ENCODE measurements at places on chromosomes 6 and 20.

- no peak for DNase-seq
These were observed 136.3 kb downstream of the TFAP2C start for GRCh38 chr20:56765172-56766073.

DNA sequence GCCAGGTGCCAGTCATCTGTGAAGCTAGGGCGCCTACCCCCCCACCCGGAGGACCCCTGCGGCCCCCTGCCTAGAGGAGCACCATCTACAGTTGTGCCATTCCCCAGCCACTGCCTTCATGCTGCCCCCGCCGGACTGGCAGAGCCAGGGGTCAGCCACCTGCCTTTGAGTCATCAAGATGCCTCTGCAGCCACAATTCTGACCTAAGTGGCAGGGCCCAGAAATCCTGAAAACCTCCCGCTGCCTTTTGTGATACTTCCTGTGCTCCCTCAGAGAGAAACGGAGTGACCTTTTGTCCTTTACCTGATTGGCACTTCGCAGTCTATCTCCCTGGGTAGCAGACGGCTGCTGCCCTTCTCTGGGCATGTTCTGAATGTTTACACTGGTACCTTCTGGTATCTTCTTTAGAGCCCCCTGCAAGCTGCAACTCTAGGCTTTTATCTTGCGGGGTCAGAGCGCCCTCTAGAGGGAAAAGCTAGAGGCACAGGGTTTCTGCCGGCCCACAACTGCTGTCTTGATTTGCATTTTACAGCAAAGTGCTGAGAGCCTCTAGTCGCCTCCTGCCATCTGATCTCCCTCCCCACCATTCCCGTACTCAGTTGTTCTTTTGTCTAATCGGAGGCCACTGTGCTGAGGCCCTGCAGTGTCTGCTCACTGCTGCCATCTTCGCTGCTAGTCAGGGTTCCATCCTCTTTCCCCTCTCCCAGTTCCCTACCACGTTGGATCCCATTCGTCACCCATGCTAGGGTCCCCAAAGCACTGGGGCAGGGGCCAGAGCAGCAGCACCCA, 26.9 kb downstream of the SPATA2 start:
- DNase-seq: no peak

DNA sequence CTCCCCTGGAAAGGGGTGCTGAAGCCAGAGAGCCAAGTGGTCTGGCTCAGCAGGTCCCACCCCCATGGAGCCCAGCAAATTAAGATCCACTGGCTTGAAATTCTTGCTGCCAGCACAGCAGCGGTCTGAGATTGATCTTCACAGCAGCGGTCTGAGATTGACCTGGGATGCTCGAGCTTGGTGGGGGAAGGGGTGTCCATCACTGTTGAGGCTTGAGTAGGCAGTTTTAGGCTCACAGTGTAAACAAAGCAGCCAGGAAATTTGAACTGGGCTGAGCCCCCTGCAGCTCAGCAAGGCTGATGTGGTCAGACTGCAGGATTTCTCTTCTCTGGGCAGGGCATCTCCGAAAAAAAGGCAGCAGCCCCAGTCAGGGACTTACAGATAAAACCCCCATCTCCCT, 41.3 kb upstream of the B3GAT2 start:
- no peak for DNase-seq

- DNase-seq: no peak
These were observed 11.8 kb downstream of the GNAS start for GRCh38 chr20:58864346-58864745.

- no peak for DNase-seq
These were observed 3.9 kb upstream of the LRP11 start for GRCh38 chr6:149867876-149868640.

- no peak for DNase-seq
These were observed 412.7 kb downstream of the GRIK2 start for GRCh38 chr6:101806241-101806640.

GRCh38 chr6:95658886-95659285, 81.6 kb downstream of the MANEA start:
- no peak for DNase-seq

DNA sequence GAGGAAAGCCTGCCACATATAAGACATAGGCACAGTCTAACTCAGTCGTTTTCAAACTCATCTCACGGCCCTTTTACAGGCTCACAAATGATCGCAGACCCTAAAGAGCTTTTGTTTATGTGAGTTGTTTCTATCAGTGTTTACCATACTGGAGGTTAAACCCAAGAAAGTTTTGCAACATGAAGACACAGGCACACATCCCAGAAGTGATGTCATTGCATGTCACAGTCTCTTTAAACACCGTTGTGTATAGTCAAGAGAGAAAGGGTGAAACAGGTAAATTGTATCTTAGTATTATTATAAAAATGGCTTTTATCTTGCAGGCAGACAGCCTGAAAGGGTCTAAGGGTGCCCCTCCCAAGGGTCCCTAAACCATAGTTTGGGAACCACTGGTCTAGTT, 96.7 kb downstream of the BACH2 start:
- no peak for DNase-seq

DNA sequence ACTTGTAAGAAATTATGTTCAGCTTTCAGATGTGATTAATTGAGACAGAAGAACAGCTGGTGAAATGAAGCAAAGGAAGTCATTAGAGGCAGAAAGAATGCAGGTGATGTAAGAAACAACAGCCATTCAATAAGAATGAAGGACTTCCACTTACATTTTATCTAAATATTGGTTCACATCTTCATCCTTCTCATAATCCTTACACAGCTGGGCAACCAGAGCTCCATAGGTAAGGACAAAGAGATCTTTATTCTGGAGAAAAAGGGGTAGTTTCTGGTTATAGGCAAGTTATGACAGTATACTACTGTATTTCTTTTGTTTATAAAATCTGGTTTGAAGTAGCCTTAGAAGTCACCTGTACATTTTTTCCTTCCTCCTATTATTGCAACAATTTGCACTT, 2.3 kb downstream of the TRAPPC3L start:
- DNase-seq: no peak

GRCh38 chr20:32920066-32920465, 61.3 kb downstream of the EFCAB8 start:
- DNase-seq: no peak

- peak; percentile 37 for DNase-seq
These were observed 245.1 kb downstream of the FOXA2 start for GRCh38 chr20:22339091-22339881.

GRCh38 chr6:66814156-66814555, 1107.1 kb upstream of the EYS start:
- DNase-seq: no peak

DNA sequence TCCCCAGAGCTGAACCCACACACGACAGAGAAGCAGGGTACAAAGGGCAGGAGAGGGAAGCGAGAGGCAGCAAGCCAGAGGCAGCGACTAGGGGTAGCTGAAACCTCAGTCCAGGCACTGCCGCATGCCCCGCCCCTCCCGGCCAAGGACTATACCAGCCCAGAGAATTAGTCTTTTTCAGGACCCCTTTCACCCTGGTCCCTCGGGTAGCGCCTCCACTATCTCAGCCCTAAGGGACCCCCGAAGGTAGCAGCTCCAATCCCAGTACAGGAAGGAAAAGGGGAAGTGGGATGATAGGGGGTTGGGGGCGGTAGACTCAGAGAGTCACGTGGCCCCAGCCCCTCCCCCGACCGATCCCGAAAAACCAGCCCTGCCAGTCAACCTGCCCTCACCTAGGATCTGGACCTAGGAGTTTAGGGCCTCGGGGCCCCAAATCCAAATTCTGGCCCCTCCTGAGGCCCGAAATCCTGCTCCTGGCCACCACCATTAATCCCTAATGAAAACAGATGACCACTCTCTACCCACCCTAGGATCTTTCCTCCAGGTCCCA, 1.3 kb downstream of the RGL2 start:
- no peak for DNase-seq

GRCh38 chr6:91196729-91197128, 609.9 kb upstream of the MAP3K7 start:
- no peak for DNase-seq

GRCh38 chr20:44008806-44009678, 94.4 kb downstream of the TOX2 start:
- DNase-seq: peak; percentile 52

DNA sequence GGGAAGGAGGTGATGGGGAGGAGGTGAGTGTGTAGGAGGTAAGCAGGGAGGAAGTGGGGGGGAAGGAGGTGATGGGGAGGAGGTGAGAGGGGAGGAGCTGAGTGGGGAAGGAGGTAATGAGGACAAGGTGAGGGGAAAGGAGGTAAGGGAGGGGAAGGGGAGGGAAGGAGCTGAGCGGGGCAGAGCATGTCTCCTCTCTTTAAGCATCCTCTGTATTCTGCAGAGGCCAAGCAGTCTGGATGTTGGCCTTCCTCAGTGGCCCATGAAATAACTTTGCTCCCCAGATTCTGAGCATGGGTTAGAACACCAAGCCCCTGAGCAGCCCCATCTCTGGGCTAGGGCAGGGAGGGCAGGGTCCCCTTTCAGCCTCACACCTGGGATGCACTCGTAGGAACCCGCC, 84.6 kb downstream of the EDN3 start:
- no peak for DNase-seq

- DNase-seq: no peak
These were observed 173.2 kb downstream of the CDH26 start for GRCh38 chr20:60131375-60131774.

GRCh38 chr6:56291302-56291917, 44.0 kb upstream of the COL21A1 start:
- DNase-seq: no peak

- no peak for DNase-seq
These were observed 38.3 kb upstream of the MDFI start for GRCh38 chr6:41599852-41600445.

DNA sequence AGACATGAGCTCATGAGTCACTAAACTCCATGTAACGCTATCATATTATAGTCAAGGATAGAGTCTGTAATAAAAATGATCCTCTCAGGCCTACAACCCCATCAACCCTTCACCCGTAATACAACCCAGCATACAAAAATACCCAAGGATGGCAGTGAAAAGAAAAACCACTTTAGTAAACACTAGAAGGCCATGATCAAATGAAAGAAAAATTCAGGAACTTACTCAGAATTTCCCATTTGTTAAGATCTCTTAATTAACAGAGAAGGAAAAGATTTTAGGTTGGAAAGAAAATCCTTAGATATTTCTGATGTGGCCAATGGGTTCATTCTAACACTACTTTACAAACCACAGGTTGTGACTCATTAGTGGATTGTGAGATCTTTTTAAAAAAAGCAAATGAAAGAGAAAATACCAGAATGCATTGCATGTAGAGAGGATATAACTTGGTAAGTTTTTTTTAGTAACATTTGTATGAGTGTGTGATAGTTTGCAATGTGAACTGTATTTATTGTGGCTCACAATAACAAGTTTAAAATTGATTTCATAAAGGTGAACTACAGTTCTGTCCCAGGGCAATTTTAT, 8.0 kb upstream of the UBE2J1 start:
- DNase-seq: no peak

GRCh38 chr6:158624684-158625682, 19.6 kb downstream of the DYNLT1 start:
- DNase-seq: no peak

- no peak for DNase-seq
These were observed 322.5 kb downstream of the HACE1 start for GRCh38 chr6:104537180-104537579.

DNA sequence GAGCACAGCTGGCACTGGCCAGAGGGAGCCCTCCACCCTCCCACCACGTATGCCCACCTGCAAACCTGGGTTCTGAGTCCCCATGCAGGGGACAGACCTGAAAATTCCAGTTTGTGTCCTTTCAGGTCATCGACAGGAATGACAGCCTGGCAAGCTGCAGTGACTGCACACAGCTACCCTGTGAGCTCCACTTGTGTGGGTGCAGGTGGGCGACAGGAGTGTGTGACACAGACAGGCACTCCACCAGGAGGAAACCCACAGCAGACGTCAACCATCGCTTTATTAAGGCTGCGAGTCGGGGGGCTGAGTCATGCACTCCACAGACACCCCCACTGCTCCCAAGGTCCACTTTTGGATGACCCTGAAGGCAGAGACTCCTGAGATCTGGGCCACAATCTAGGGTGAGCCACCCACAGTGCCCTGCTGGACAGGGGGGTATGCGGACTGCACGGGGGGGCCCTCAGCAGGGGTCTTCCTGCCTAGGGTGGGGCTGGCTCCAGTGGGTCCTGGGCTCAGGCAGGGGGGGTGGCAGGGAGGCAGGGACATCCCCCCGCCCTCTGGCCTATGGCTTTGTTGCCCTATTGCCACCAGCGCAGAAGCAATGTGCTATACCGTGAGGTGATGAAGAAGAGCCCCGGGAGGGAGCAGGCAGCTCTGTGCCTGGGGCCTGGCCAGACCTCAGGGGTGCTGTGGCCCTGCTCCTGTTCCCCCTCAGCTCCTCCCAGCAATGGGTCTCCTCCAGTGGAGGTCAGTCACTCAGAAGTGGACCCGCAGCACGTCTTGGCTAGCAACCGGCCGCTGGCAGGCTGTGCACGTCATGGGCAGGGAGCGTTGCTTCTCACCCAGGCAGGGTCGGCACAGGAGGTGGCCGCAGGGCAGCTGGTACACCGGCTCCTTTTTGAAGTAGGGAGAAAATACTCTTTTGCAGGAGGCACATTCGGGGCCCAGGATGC, 25.1 kb upstream of the AVP start:
- no peak for DNase-seq

- DNase-seq: peak; percentile 64
These were observed 773 bp upstream of the AHI1 start for GRCh38 chr6:135498185-135498841.

GRCh38 chr6:167744681-167745669, 81.7 kb upstream of the AFDN start:
- no peak for DNase-seq
